ENCODE measurements at places on chromosomes 5 and 9.
A peak's percentile ranks its signal among the peaks of the same experiment; 100 is the strongest.

- peaks cover 24% of the 10 kb centered on the region for H3K27me3 ChIP-seq
- DNase-seq, result no peak
- no peak overlapping the region for H3K27ac ChIP-seq
- H3K36me3 ChIP-seq, result no peaks in the 10 kb centered on the region
These were observed 26.8 kb upstream of the GABRP start for GRCh38 chr5:170756691-170757090.

GRCh38 chr5:79378510-79379186 is 135.3 kb downstream of the HOMER1 start:
- H3K4me3 ChIP-seq, result no peak overlapping the region
- H3K27ac ChIP-seq, result no peak overlapping the region
- DNase-seq, result no peak
- no peaks in the 10 kb centered on the region for H3K27me3 ChIP-seq
- H3K4me1 ChIP-seq, result no peaks in the 10 kb centered on the region
- H3K36me3 ChIP-seq, result peaks cover 29% of the 10 kb centered on the region

GRCh38 chr9:72661401-72662135 is 140.2 kb downstream of the TMC1 start:
- DNase-seq, result peak; percentile 60
- no peak overlapping the region for H3K4me3 ChIP-seq
- peak overlapping the region; percentile 22 for H3K27ac ChIP-seq
- no peaks in the 10 kb centered on the region for H3K36me3 ChIP-seq

DNA sequence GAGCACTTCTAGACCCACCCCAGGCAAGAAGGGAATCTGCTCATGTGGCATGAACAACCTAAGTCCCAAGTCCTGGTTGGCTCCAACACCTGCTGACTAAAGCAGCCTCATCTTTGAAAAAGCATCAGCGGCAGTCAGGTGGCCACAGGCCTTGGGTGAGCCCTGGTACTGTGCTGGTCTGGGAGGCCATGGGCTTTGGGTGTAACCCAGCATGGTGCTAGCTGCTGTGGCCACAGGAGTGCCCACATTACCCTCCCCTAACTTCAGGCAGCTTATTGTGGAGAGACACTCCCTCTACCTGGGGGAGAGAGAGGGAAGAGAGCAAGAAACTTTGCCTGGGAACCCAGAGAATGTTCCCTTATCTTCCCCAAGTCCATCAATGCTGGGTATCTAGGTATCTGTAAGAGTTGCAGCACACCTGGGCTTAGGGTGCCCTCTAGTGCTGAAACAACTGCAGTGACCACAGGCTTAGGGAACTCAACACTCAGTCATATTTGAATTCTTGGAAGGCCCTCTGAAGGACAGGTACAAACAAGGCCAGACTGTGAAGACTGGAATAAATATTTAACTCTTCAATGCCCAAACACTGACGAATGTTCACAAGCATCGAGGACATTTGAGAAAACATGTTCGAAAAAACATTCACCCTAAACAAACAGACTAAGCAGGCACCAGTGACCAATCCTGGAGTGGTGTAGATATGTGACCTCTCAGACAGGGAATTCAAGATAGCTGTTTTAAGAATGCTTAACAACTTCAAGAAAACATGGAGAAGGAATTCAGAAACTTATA is 69.9 kb upstream of the OR2K2 start:
- peaks cover 2% of the 10 kb centered on the region for H3K27me3 ChIP-seq
- DNase-seq, result no peak
- peaks cover 11% of the 10 kb centered on the region for H3K4me1 ChIP-seq

- no peaks in the 10 kb centered on the region for H3K36me3 ChIP-seq
- peak overlapping the region; percentile 14 for H3K4me3 ChIP-seq
- no peaks in the 10 kb centered on the region for H3K27me3 ChIP-seq
- DNase-seq, result no peak
- H3K27ac ChIP-seq, result peak overlapping the region; percentile 57
These were observed 74.1 kb upstream of the RPS23 start for GRCh38 chr5:82352146-82352791.

GRCh38 chr9:124385623-124386022 is 29.6 kb downstream of the PSMB7 start:
- H3K4me3 ChIP-seq, result no peak overlapping the region
- peaks cover 59% of the 10 kb centered on the region for H3K4me1 ChIP-seq
- DNase-seq, result no peak
- H3K27ac ChIP-seq, result no peak overlapping the region
- no peaks in the 10 kb centered on the region for H3K27me3 ChIP-seq

GRCh38 chr9:107841076-107841475 is 351.5 kb upstream of the KLF4 start:
- peaks cover 2% of the 10 kb centered on the region for H3K27me3 ChIP-seq
- no peak overlapping the region for H3K4me3 ChIP-seq
- no peak for DNase-seq
- H3K36me3 ChIP-seq, result no peaks in the 10 kb centered on the region

DNA sequence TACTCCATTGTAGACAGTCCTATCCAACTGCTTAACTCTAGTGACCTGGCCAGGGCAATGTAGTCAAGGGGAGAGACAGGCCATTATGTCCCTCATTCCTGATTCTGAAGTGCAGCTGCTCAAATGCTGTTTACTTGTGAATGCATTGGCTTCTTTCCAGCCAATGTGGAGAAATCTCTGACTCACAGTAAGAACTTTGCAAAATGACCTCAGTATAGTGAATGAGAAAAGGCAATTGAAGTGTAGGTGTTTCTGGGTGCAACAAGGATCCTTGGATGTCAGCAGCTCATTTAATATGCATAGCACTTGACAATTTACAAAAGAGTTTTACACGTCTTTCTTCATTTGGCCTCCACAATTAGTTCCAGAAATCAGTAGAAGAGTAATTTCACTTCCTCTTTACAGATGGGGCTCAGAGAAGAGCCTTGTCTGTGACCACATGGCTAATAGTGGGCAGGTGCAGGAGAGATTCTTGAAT is 367.2 kb downstream of the OSTF1 start:
- no peaks in the 10 kb centered on the region for H3K27me3 ChIP-seq
- no peak for DNase-seq
- H3K36me3 ChIP-seq, result no peaks in the 10 kb centered on the region

DNA sequence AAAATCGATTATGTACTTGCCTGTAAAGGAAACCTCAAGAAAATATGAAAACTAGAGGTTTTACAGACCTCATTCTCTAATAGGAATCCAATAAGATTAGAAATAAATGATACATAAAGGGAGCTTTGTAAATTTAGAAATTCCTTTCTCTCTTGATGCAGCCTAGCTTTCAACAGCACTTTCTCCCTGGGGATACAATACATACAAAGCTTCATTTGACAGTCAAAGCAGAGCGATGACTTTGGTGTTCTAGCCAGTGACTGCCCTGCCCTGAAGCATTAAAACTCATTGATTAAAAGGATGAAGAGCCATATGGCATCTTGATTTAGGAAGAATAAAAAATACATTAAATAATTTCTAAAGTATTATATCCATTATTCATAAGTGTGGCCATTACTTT is 46.3 kb upstream of the GLIS3 start:
- no peak for DNase-seq
- no peaks in the 10 kb centered on the region for H3K36me3 ChIP-seq
- no peak overlapping the region for H3K27ac ChIP-seq
- no peak overlapping the region for H3K4me3 ChIP-seq
- peaks cover 8% of the 10 kb centered on the region for H3K4me1 ChIP-seq

- H3K27ac ChIP-seq, result peak overlapping the region; percentile 52
- peaks cover 2% of the 10 kb centered on the region for H3K27me3 ChIP-seq
- no peak overlapping the region for H3K4me3 ChIP-seq
- peak; percentile 39 for DNase-seq
- peaks cover 21% of the 10 kb centered on the region for H3K4me1 ChIP-seq
These were observed 16.7 kb downstream of the ERAP1 start for GRCh38 chr5:96790961-96791504.

- H3K4me3 ChIP-seq, result peak overlapping the region; percentile 43
- H3K27ac ChIP-seq, result no peak overlapping the region
- peaks cover 11% of the 10 kb centered on the region for H3K4me1 ChIP-seq
- DNase-seq, result peak; percentile 48
- no peaks in the 10 kb centered on the region for H3K36me3 ChIP-seq
These were observed 24.2 kb upstream of the SHISAL2B start for GRCh38 chr5:64666078-64666477.

DNA sequence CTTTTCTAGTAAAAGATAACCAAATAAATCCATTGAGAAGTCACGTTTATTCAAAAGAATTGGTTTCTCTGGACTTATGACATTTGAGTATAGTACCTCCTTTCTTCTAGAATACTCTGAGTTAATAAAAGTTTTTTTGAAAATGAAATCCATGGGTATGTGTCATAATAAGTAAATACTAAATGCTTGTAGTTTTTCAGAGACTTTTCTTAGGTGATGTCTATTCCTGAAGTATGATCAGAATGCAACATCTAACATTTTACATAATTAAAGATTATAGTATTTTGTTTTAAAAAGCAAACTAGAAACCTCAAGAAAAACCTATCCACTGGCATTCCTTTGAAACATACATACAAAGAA is 63.2 kb downstream of the NFIB start:
- no peak overlapping the region for H3K27ac ChIP-seq
- peaks cover 2% of the 10 kb centered on the region for H3K27me3 ChIP-seq
- no peak for DNase-seq
- no peaks in the 10 kb centered on the region for H3K36me3 ChIP-seq
- peaks cover 18% of the 10 kb centered on the region for H3K4me1 ChIP-seq

GRCh38 chr5:5967373-5967772 is 411.0 kb downstream of the MED10 start:
- DNase-seq, result no peak
- no peaks in the 10 kb centered on the region for H3K27me3 ChIP-seq
- H3K4me3 ChIP-seq, result no peak overlapping the region

DNA sequence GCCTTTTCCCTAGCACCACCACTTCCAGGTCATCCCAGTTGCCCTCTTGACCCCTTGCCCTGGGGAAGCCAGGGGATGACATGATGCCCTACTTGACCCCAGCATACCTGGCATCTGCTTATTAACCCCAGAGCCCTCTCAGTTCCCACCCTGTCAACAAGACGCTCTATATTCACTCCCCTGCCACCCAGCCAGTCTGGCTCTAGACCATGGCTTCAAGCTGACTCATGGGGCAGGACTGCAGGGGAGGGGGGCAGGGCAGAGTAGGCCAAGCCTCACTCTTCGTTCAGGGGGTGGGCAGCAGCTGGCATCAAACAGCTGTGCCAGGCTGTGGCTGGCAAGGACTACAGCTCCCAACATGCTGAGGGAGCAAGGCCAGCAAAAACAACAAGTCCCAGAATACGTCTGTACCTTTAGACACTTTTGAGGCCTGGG is 5.3 kb downstream of the ATOSB start:
- H3K27ac ChIP-seq, result peak overlapping the region; percentile 97
- peaks cover 14% of the 10 kb centered on the region for H3K36me3 ChIP-seq
- peaks cover 7% of the 10 kb centered on the region for H3K27me3 ChIP-seq
- H3K4me3 ChIP-seq, result peak overlapping the region; percentile 89

DNA sequence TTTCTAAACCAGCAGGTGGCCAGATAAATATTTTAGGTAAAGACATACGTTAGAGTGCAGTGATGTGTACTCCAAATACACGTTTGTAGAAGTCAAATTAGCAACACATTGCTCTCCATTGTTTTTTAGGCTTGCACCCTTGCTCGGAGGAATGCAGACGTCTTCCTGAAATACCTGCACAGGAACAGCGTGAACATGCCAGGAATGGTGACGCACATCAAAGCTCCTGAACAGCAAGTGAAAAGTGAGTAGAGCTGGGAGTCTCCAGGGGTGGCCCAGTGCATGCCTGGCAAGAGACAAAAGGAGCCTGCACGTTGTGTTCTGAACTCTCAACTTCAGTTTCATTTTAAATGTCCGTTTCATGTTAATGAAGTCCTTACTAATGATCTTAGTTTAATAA is 207.5 kb upstream of the OTULINL start:
- peak overlapping the region; percentile 52 for H3K27ac ChIP-seq
- peaks cover 23% of the 10 kb centered on the region for H3K27me3 ChIP-seq
- peaks cover 75% of the 10 kb centered on the region for H3K36me3 ChIP-seq
- peaks cover 47% of the 10 kb centered on the region for H3K4me1 ChIP-seq
- no peak for DNase-seq

DNA sequence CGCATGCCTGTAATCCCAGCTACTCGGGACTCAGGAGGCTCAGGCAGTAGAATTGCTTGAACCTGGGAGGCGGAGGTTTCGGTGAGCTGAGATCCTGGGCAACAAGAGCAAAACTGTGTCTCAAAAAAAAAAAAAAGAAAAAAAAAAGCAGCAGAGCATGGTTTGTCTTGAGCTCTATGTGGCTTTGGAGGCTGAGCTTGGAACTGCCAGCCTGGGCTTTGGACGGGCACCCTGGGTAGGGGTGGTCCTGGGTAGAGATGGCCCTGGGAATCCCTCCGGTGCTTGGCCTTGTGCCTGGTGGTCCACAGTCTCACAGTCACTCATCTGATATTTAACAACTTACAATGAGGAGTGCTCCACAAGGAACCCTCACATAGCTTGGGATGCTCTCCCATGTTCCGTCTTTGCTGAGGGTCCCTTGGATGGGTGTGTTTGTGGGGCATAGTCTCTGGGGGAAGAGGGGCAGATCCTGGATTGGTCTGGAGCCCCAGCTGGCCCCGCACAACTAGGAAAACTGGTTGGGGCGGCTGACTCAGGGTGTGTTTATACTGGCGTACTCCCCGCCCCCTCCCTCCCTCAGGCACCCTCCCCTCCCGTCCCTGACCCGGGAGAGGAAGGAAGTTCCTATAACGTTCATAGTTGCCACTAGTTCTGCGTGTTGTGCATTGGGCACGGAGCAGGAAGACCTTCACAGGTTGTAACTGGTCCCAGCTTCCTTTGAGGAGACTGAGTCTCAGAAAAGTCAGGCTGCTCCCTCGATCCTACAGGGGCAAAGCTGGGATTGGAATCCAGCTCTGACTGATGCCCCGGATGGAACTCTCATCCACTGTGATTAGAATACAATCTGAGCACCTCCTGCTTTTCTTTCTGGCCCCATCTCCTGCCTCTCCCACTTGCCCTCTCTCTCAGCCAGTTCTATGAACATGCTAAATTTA is 11.2 kb downstream of the IER5L start:
- peaks cover 5% of the 10 kb centered on the region for H3K36me3 ChIP-seq
- H3K4me3 ChIP-seq, result peak overlapping the region; percentile 83
- H3K27me3 ChIP-seq, result peaks cover 1% of the 10 kb centered on the region
- H3K27ac ChIP-seq, result peak overlapping the region; percentile 99

- no peak for DNase-seq
- H3K27me3 ChIP-seq, result no peaks in the 10 kb centered on the region
- H3K4me3 ChIP-seq, result peak overlapping the region; percentile 97
- H3K27ac ChIP-seq, result peak overlapping the region; percentile 3
These were observed 1.6 kb downstream of the CEMIP2 start for GRCh38 chr9:71766663-71767062.

- H3K27me3 ChIP-seq, result peaks cover 55% of the 10 kb centered on the region
- H3K4me3 ChIP-seq, result no peak overlapping the region
These were observed 91.4 kb upstream of the NEURL1B start for GRCh38 chr5:172549696-172550095.

DNA sequence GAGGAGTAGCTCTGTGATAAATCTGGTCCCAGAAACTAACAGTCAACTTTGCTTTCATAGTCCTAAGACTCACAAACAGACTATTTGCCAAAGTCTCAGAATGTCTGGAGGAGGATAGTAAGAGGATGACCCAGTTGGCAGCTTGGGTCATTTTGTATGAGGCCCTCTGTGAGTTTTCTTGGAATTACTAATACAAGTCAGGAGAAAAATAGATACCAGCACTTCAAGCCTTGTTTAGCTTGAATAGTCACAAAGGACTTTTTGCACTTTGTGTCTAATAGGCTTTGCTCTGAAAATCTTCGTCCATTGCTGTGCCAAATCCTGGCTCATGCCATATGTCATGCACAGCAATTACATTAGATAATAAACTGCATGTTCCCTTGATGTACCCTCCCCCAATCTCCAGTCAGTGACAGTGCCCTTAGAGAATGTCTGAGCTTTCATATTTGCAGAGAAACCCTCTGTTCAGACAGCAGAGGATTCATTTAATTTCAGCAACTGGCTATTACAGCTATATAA is 612.8 kb downstream of the CSNK1G3 start:
- H3K27ac ChIP-seq, result no peak overlapping the region
- DNase-seq, result no peak
- no peak overlapping the region for H3K4me3 ChIP-seq
- no peaks in the 10 kb centered on the region for H3K36me3 ChIP-seq
- H3K27me3 ChIP-seq, result no peaks in the 10 kb centered on the region
